ENCODE measurements at places on chromosomes 5 and 9.

GRCh38 chr5:59142927-59143326 is 560.1 kb downstream of the RAB3C start:
- DNase-seq: no peak

DNA sequence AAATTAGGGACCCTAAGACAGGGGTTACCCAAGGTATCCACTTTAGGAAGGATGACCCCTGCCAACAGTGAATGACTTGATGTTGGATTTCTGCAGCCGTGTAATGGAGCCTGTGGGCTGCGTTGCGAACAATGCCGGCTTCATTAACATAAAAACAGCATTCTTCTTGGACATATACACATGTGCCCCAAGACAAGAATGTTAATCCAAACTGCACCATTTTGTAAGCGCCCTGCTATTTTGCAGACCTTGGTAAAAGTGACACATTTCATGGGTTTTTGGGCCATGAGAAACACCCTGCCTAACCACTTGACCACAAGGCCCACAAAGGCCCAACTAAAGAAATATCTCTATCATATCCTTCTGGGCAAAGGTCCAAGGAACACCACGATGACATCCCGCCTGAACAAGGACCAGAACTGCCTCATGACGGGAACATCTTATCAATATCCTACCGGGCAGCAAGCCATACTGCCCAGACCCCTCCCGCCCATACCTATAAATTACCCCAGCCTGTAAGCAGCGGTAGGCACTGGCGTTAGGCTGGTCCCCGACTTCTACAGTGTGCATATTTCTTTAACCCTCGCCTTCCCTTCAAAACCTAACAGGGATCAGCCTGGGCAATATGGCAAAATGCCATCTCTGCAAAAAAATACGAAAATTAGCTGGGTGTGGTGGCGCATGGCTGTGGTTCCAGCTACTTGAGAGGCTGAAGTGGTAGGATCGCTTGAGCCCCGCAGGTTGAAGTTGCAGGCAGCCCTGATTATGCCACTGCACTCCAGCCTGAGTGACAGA is 9.7 kb upstream of the PDCD1LG2 start:
- DNase-seq: no peak

DNA sequence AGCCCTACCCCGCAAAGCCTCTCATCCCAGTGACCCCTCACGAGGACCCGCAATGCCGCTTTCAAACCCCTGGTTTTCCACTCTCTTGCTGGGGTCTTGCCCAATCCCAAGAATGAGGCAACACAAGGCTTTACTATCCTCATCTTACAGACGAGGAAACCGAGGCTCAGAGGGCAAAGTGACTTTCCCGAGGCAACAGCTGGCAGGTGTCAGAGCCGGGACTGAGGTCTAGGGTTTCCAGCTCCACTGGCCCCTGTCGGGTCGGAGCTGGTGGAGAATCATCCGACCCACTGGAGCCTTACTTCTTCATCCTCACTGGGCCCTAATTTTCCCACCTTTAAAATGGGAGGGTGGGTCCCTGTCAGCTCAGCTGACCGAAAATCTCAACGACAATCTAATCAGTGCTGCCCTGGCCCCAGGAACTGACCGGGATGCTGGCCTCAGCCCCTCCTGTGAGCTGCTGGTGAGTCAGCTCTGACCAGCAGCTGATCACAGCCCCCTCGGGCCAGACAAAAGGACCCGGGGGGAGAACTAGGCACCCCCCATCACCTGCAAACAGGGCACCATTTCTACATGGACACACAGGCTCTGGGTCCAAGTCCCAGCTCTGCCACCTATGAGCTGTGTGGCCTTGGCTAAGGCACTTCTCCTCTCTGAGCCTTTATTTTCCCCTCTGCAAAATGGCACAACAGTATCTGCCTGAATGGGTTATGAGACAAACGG is 72.7 kb upstream of the STXBP1 start:
- no peak for DNase-seq

DNA sequence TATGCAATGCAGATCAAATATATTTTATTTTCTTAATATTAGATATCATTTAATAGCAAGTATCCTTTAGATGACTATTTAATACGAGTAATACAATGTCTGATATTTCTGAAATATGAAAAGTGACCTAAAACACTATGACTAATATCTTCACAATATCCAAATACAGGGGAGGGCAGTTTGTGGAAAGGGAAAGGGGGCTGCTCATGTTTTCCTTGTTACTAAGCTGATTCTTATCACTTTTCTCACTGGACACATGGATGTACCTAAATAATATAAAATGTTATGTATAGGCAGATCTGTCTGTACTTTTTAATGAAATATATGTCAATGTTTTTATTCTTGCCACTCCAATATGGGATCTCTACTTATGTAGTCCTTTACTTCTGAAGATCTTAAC is 1879.1 kb upstream of the ACO1 start:
- DNase-seq: no peak

DNA sequence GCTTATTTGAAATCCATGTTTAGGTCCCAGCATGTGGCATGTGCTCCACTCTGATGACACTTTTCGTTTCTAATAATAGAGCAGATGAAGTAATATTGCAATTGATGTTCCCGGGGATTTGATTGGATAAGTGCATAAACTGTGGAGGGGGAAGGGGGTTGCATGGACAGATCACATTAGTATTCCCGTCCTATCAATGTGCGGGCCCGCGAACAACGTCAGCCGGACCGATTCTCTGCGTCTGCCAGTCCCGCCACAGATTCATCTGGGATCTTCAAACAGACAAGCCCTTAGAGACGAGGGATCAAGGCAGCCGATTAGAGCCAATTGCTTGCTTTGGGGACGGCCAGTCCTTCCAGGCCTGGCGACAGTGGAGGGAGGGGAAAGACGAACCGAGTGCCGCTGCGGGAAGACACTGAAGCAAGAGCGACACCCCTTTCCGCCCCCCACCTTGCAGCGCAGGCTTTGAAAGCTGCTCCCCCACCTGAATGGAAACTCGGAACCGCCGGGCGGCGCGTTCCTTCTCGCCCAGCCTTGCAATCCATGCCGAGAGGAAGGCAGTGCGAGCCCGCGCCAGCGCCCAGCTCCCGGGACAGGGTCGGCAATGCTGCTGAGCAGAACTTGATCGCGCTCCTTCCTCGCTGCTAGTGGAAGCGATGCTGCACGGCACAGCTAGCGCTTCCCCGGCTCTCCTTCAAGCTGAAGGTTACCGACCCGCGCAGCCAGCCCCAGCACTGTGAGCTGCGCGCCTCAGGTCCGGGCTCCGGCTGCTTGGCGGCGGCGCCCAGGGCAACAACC is at the start of gene RGS7BP:
TSS of gene RGS7BP (plus strand) at position 247 of the 798 bp plus-strand sequence. CDS start 610 bp downstream, outside the sequence.
- peak; percentile 7 for DNase-seq

DNA sequence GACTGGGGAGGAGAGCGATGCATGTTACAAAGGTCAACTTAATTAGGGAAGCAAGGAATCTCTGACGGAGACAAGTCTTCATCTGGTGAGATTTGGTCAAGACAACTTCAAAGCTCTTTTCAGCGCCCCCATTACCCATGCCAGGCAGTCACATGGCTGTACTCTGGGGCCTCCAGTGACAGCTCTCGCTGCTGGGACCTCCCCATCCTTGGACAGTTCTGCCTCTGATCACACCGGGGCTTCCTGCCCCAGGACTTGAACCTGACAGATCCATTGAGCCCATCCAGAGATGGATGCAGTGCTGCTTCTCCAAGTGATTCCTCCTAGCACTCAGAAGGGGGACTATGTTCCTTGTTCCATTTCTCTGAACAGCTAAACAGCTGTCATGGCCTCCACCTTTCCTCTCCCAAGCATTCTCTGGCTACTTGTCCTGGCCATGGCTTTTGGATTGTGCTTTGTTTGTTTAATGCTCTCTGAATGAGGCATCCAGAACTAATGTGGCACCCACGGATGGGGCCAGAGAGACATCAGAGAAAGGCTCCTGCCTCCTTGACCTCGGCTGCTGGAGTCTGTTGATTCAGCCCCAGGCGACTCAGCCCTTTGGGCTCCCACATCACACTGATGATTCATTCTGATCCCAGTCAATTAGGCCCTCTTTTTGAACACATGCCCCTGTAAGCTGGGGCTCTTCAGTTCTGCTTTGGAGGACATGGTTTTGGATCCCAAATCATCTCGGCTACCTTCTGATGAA is 122.1 kb upstream of the ADAMTS16 start:
- peak; percentile 54 for DNase-seq

GRCh38 chr5:129909225-129909624 is 5.0 kb downstream of the CHSY3 start:
- DNase-seq: no peak

GRCh38 chr9:32942755-32943460 is 58.5 kb downstream of the APTX start:
- no peak for DNase-seq

- no peak for DNase-seq
Measured at GRCh38 chr9:126408004-126408403, 81.4 kb downstream of the MVB12B start.

GRCh38 chr5:150783422-150783928 is 4.9 kb downstream of the SMIM3 start:
- DNase-seq: no peak

DNA sequence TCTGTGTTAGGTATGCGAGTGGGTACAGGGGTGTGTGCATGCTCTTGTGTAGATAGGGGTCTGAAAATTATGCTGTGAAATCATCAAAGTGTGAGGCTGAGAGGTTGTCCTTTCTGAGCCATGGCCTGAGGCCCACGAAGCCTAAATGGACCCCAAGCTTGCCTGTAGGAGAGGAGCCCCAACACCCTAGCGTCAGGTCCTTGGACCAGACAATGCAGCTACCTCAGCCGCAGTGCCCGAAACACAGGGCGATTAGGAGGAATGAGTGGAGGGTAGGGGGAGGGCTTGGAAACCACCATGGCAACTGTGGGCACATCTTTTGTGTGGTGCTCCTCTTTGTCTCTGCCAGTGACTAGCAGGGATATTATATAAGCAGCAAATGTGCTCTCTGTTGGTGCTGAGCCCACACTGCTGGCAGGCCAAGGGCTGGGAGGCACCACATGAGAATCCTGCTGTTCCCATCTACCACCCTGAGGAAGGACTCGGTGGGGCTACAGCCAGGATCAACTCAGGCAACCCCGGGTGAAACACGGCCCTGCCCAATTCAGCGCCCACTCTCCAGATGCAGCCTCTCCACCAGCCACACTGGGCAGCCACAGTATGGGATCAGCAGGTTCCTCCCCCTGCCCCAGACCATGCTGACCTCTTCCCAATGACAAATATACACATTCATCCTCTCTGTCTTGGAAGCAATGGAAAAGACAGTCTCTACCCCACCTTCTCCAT is 84.6 kb upstream of the FSTL4 start:
- DNase-seq: no peak

DNA sequence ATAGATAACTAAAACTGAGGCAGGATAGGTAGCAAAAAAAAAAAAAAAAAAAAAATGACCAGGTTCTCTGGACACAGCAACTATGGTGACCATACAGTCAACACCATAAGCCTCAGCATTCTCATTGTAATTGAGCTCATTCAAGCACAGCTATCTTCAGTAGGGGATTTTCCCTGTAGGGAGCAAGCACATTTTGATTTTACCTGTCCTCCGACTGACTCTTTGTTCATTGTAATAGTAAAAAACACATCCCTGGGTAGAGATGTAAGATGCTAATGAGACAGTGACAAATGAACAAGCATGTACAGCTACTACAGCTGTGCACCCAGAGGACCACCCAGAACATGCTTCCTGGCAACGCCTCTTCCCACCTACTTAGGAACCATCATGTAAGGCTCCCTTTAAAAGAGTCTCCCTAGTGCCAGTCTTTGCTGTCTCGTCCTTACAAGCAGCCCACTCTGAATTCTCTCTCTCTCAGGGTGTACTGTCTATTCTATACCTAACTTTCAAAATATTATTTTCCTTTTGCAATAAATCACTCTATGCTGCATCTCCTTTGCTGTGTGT is 65.0 kb upstream of the FBXW11 start:
- no peak for DNase-seq

DNA sequence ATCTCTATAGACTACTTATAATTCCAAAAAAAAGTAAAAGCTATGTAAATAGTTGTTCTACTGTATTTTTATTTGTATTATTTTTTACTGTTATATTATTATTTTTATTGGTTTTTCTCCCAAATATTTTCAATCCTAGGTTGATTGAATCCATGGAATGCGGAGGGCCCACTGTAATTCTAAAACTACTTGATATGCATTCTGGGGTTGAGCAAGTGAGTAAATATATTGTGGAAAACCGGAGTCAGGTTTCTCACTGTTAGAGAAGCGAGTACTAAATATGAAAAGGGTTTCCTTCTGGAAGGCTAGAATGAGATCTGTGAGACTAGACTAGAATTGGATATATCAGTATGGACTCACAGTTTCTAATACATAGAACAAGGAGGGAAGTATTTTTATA is 66.5 kb downstream of the FBXW11 start:
- DNase-seq: no peak

- DNase-seq: no peak
Measured at GRCh38 chr9:112861638-112862555, 28.8 kb downstream of the SLC46A2 start.

DNA sequence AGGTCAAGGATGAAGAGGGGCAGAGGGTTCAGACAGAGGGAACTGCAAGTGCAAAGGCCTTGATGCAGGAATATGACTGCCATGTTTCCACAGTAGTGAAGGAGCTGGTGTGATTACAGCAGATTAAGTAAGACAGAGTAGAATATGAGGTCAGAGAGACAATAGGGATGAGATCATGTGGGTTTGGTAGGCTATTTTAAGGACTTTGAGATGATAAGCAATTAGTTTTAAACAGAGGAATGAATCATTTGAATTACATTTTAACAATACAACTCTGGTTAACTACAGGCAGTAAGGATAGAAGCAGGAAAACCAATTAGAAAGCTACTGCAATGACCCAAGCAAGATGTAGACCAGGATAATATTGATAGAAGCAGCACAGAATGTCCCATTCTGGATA is 7.7 kb downstream of the CENPK start:
- DNase-seq: no peak

GRCh38 chr9:21461377-21461776 is 20.7 kb downstream of the IFNE start:
- no peak for DNase-seq

GRCh38 chr9:36140086-36141084 is 3.9 kb downstream of the GLIPR2 start:
- DNase-seq: no peak

GRCh38 chr9:69254223-69254622 is 70.8 kb upstream of the ENTREP1 start:
- no peak for DNase-seq

All from ACHN (cell line).